ENCODE measurements at places on chromosomes 3 and 15.

GRCh38 chr3:127276396-127276795, 11.4 kb downstream of the PRR20G start:
- DNase-seq = no peak

- no peak for DNase-seq
Measured at GRCh38 chr3:102614021-102614569, 179.3 kb downstream of the ZPLD1 start.

DNA sequence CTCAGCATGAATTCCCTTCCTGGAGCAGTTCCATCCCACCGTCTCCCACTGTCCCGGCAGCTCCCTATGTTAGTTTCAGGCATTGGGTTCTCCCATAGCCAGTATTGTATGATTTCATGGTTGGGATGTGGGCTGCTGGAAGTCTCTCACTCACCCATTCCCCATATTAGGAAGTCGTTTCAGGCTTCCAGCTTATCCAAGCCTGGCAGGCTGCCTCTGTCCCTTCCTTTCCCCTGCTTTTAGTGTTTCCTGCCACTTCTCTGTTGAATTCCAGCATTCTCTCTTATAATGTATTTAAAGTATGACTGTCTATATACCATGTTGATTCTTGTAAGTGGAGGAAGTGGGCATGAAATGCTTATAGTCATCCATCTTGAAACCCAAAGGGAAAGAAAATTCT, 309.7 kb upstream of the RBMS3 start:
- peak; percentile 18 for DNase-seq

- DNase-seq = no peak
Measured at GRCh38 chr3:36795622-36796021, 31.3 kb upstream of the DCLK3 start.

DNA sequence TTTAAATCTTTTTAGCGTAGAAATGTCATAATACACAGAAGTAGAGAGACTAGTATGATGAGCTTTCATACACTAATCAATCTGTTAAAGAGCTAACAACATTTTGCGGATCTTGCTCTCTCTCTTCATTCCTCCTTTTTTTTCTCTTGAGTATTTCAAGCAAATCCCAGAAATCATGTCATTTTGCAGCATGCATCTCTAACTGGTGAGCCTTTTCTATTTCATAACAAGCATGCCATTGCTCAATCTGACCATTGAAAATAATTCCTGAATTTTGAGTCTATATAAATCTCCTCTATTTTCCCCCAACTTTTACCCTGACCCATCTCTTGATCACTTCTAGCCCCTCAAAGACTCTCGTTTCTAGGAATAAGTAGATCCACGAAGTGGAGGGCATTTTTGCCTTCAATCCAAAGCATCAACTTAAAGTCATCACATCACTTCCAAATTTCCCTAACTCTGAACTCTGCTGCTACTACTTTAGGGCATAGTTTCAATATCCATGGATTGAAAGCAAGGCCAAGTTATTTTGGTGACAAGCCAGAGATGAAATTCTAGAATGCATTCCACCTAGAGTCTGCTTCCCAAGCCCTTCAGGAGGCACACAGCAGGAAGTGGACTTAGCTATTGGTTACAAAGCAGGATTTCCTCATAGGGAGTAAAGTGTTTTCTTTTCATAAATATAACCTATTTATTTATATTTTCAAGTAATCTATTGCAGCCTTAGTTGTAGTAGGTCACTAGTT, 253.5 kb upstream of the ZPLD1 start:
- DNase-seq = peak; percentile 93

All from EH (cell line).